Immature natural killer cell (primary cell): ENCODE measurements at places on chromosomes 2 and 18. TPM values are rescaled to one million over a fixed set of nuclear protein-coding genes. Genes with fewer than 3 reads are reported as not detected.

Gene TSPYL6
- not detected for polyA plus RNA-seq

Gene MZT2B
- 183 TPM for polyA plus RNA-seq

Gene RFTN2
- polyA plus RNA-seq: 0.06 TPM

Gene APCDD1
- polyA plus RNA-seq: 0.31 TPM

Gene ACP1
- polyA plus RNA-seq: 197 TPM

Gene ESCO1
- 11.6 TPM for polyA plus RNA-seq

Gene TLX2
- not detected for polyA plus RNA-seq

Gene ZNF396
- 0.53 TPM for polyA plus RNA-seq

Gene RIT2
- not detected for polyA plus RNA-seq

Gene SIX2
- not detected for polyA plus RNA-seq

Gene DUSP2
- polyA plus RNA-seq: 875 TPM

Gene PTPRN
- polyA plus RNA-seq: not detected

Gene STPG4
- not detected for polyA plus RNA-seq

GRCh38 chr2:134253117-134253704, 661 bp upstream of the MGAT5 start:
- H3K4me3 ChIP-seq: no peak overlapping the region
- no peak overlapping the region for H3K27ac ChIP-seq
- peaks cover 4% of the 10 kb centered on the region for H3K27me3 ChIP-seq

- no peaks in the 10 kb centered on the region for H3K36me3 ChIP-seq
- peaks cover 11% of the 10 kb centered on the region for H3K27me3 ChIP-seq
Measured at GRCh38 chr18:63155169-63155852, 164.3 kb downstream of the BCL2 start.

DNA sequence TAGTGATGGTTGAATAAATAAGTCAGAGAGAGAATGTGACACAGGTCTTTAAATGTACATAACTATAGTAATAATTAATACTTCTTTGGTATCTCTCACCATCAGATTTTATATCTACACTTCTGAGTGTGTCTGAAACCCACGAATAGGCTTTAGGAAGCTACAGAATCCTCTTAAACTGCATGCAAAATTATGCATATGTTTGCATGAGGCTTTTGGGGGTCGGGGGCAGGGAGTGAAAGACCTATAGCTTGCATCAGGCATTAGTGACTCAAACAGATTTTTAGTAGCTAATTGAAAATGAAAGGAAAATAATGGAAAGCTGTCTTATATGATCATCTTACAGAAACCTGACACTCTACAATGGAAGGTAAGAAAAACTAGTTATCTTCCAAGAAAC, 14.9 kb downstream of the LRPPRC start:
- peaks cover 13% of the 10 kb centered on the region for H3K36me3 ChIP-seq
- H3K27ac ChIP-seq: peak overlapping the region; percentile 13
- no peaks in the 10 kb centered on the region for H3K27me3 ChIP-seq
- H3K4me3 ChIP-seq: no peak overlapping the region
- H3K4me1 ChIP-seq: peaks cover 4% of the 10 kb centered on the region

- H3K4me1 ChIP-seq: peaks cover 22% of the 10 kb centered on the region
- no peaks in the 10 kb centered on the region for H3K27me3 ChIP-seq
- peak overlapping the region; percentile 90 for H3K27ac ChIP-seq
- no peaks in the 10 kb centered on the region for H3K36me3 ChIP-seq
- peak overlapping the region; percentile 75 for H3K4me3 ChIP-seq
- DNase-seq: no peak
Measured at GRCh38 chr2:191618046-191618780, 59.7 kb upstream of the NABP1 start.

DNA sequence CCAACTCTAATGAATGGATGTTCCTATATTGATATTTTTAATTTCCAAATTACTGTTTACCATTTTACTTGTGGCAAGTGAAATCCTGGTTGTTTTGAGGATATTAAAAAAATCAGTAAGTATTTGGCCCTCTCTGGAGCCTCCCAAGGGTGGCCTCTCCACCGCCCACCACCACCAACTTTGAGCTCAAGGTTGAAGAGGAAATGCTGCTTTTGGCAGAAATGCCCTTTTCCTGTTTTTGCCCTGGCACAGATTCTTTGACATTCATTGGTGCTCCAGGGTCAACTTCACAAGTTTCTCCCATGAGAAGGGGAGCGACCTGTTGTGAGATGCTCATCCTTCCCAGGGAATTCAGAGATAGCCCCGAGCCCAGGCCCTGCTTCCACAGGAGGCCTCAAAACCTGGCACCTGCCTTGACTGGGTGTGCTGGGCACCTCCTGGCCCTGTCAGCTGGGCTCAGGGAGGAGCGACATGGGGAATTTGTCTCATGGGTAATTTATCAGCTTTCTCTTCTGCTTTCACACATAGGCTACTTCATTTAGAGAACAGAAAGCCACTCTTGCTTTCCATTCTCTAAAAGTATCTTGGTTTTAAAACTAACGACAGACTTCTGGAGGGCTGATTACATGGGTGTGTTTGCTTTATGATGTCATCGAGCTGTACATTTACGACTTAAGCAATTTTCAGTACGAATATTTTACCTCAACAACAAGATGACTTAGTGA, 6.9 kb downstream of the CD8A start:
- peaks cover 28% of the 10 kb centered on the region for H3K27me3 ChIP-seq
- H3K36me3 ChIP-seq: peaks cover 8% of the 10 kb centered on the region
- no peak for DNase-seq
- H3K27ac ChIP-seq: peak overlapping the region; percentile 75
- no peak overlapping the region for H3K4me3 ChIP-seq

DNA sequence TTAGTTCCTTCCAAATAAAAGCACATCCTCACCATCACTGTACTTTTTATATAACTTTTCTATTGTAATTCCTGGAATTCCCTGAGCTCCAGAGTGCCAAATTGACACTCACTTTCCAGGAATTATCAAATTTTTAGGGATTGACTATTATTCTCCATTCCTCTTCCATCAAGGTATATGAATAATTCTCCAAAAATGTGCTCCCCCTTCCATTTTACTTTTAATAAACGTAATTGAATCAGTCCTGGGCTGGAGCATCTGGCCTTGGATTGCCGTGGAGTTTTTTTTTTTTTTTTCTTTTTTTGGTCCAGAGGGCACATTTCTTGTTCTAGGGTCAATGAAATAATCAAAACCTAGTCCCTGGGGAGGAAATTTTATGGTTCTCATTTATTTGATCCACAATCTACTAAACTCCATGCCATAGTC, 304.3 kb downstream of the CDCA7 start:
- no peak for DNase-seq
- H3K27ac ChIP-seq: no peak overlapping the region
- peaks cover 9% of the 10 kb centered on the region for H3K27me3 ChIP-seq
- no peaks in the 10 kb centered on the region for H3K4me1 ChIP-seq
- no peaks in the 10 kb centered on the region for H3K36me3 ChIP-seq

GRCh38 chr2:27428978-27429541, 629 bp downstream of the NRBP1 start:
- peak overlapping the region; percentile 88 for H3K27ac ChIP-seq
- H3K4me1 ChIP-seq: peaks cover 57% of the 10 kb centered on the region
- peak overlapping the region; percentile 95 for H3K4me3 ChIP-seq
- peaks cover 9% of the 10 kb centered on the region for H3K36me3 ChIP-seq
- H3K27me3 ChIP-seq: peaks cover 2% of the 10 kb centered on the region
- DNase-seq: peak; percentile 82

- H3K27me3 ChIP-seq: no peaks in the 10 kb centered on the region
- no peak for DNase-seq
- no peaks in the 10 kb centered on the region for H3K36me3 ChIP-seq
Measured at GRCh38 chr18:28514699-28515098, 337.8 kb upstream of the CDH2 start.

- H3K4me1 ChIP-seq: no peaks in the 10 kb centered on the region
- no peak overlapping the region for H3K4me3 ChIP-seq
- no peaks in the 10 kb centered on the region for H3K36me3 ChIP-seq
- H3K27me3 ChIP-seq: peaks cover 2% of the 10 kb centered on the region
Measured at GRCh38 chr2:34997779-34998178, 1357.8 kb upstream of the CRIM1 start.

GRCh38 chr18:24176727-24177416, 38.0 kb downstream of the CABYR start:
- no peaks in the 10 kb centered on the region for H3K4me1 ChIP-seq
- peak; percentile 10 for DNase-seq
- no peaks in the 10 kb centered on the region for H3K27me3 ChIP-seq
- no peak overlapping the region for H3K27ac ChIP-seq
- H3K4me3 ChIP-seq: no peak overlapping the region

DNA sequence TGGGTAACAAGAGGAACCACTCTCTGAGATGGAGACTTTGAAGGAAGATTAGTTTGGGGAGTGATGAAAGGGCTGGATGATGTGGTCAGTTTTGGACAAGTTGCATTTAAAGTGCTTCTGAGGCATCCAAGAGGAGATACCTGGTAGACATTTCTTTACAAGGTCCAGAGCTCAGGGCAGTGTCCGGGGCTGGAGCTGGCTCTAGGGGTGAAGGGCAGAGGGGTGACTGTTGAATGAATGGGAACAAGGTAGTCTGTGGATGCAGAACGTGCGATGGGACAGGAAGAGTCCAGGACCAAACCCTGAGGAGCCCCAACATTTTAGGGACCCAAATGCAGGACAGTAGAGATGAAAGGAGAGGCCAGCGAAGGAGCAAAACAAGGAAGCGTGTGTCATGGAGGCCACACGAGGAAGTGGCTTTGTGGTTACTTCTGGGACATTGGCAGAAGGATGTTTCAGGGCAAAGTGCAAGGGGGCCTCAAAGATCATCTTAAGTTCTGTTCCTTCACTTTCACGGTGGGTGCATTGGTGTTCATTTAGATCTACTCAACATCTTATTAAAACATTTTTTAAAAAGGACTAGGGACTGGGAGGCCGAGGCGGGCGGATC, 13.6 kb upstream of the GPR35 start:
- peak; percentile 46 for DNase-seq
- peaks cover 8% of the 10 kb centered on the region for H3K4me1 ChIP-seq
- no peak overlapping the region for H3K4me3 ChIP-seq
- no peak overlapping the region for H3K27ac ChIP-seq
- no peaks in the 10 kb centered on the region for H3K27me3 ChIP-seq

DNA sequence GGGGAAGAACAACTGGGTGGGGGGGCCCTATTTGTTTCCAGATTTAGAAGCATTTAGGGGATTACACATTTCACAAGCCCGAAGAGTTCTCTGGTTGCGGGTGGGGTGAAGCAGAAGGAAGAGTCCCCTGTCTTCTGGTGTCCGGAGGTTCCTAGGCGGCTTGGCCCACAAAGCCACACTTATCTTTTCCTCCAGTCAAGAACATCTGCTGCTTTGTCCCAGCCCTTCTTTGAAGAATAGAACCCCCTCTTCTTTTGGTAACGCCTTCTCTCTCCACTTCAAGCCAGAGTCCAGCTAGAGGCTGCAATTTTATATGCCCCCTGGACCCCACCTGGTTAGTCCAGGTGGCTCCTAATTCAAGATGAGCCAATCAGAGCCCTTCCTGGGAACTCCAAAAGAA, 15.8 kb downstream of the BOLA3 start:
- H3K27ac ChIP-seq: no peak overlapping the region
- H3K36me3 ChIP-seq: peaks cover 23% of the 10 kb centered on the region
- peaks cover 4% of the 10 kb centered on the region for H3K27me3 ChIP-seq
- no peak overlapping the region for H3K4me3 ChIP-seq
- DNase-seq: no peak

GRCh38 chr2:64929333-64929732, 59.9 kb upstream of the SLC1A4 start:
- DNase-seq: no peak
- H3K4me1 ChIP-seq: peaks cover 14% of the 10 kb centered on the region
- H3K4me3 ChIP-seq: no peak overlapping the region
- no peaks in the 10 kb centered on the region for H3K27me3 ChIP-seq
- peaks cover 9% of the 10 kb centered on the region for H3K36me3 ChIP-seq

DNA sequence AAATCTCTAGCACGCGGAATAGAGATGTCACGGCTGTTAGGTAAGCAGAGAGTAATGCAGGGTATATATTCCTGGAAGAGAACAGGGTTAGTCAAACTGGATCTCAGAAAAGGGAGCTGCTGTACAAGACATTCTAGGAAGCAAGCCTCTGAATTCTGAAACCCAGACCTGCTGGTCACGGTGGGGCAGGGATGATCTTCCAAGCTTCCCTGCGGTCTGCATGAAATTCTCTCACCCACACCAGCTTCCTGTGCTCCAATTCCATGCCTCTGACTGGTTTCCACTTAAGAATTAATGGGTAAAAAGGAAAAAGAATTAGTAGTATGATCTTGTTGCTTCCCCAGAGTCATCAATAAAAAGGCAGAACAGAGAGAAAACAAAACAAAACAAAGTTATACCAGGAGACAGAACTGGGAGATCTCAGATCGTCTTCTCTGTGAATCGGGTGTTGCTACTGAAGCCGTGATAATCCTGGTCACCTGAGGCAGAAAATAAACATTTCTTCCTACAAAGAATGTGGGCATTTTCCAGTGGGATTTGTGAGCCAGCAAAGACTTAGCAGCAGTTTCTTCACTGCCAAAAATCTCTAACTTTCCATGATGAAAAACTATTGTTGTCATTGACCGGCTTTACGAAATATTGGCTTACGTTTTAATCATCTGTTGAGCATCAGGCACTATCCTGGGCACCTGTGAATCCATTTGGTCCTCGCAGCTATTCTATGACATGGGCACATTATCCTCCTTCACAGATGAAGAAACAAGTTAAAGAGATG, 5.3 kb upstream of the CYP27C1 start:
- no peak overlapping the region for H3K27ac ChIP-seq
- H3K4me1 ChIP-seq: peaks cover 4% of the 10 kb centered on the region
- H3K36me3 ChIP-seq: peaks cover 4% of the 10 kb centered on the region

GRCh38 chr2:206031162-206031784, 54.7 kb downstream of the INO80D start:
- peaks cover 39% of the 10 kb centered on the region for H3K36me3 ChIP-seq
- H3K27me3 ChIP-seq: no peaks in the 10 kb centered on the region
- no peak overlapping the region for H3K27ac ChIP-seq
- no peak overlapping the region for H3K4me3 ChIP-seq
- H3K4me1 ChIP-seq: peaks cover 35% of the 10 kb centered on the region
- no peak for DNase-seq

- peaks cover 58% of the 10 kb centered on the region for H3K4me1 ChIP-seq
- peaks cover 1% of the 10 kb centered on the region for H3K27me3 ChIP-seq
- peaks cover 5% of the 10 kb centered on the region for H3K36me3 ChIP-seq
- no peak for DNase-seq
Measured at GRCh38 chr18:76453932-76454331, 41.1 kb downstream of the ZNF516 start.

GRCh38 chr2:121664086-121664485, 14.8 kb upstream of the CLASP1 start:
- H3K27me3 ChIP-seq: no peaks in the 10 kb centered on the region
- H3K4me3 ChIP-seq: no peak overlapping the region
- DNase-seq: no peak
- no peaks in the 10 kb centered on the region for H3K36me3 ChIP-seq
- no peak overlapping the region for H3K27ac ChIP-seq

GRCh38 chr2:131425231-131425941, 50.5 kb upstream of the TUBA3D start:
- no peak overlapping the region for H3K4me3 ChIP-seq
- peaks cover 4% of the 10 kb centered on the region for H3K4me1 ChIP-seq
- peaks cover 13% of the 10 kb centered on the region for H3K27me3 ChIP-seq
- no peak overlapping the region for H3K27ac ChIP-seq
- DNase-seq: no peak
- H3K36me3 ChIP-seq: no peaks in the 10 kb centered on the region
